ENCODE measurements at places on chromosomes 2 and 18. TPM values are rescaled to one million over a fixed set of nuclear protein-coding genes. Genes with fewer than 3 reads are reported as not detected.

Gene STON1
- 0.42 TPM for total RNA-seq

Gene IL36RN
- total RNA-seq = not detected

Gene FAM98A
- total RNA-seq = 69.0 TPM

Gene RSAD2
- 0.09 TPM for total RNA-seq

Gene PASK
- total RNA-seq = 9.0 TPM

Gene BOLL
- not detected for total RNA-seq

Gene SFTPB
- total RNA-seq = 0.32 TPM

Gene GPR55
- not detected for total RNA-seq

Gene CLEC4F
- total RNA-seq = not detected

Gene NMUR1
- total RNA-seq = not detected

Gene IL1R1
- total RNA-seq = 5.2 TPM

Gene LBX2
- total RNA-seq = not detected
